H9 (cell line): ENCODE measurements at places on chromosomes 1 and 21. TPM values are rescaled to one million over a fixed set of nuclear protein-coding genes. Genes with fewer than 3 reads are reported as not detected.

The CFHR3 gene
- 0.81 and 1.4 TPM in 2 replicates for total RNA-seq

The FHL3 gene
- total RNA-seq = 32.8 and 34.2 TPM in 2 replicates

DNA sequence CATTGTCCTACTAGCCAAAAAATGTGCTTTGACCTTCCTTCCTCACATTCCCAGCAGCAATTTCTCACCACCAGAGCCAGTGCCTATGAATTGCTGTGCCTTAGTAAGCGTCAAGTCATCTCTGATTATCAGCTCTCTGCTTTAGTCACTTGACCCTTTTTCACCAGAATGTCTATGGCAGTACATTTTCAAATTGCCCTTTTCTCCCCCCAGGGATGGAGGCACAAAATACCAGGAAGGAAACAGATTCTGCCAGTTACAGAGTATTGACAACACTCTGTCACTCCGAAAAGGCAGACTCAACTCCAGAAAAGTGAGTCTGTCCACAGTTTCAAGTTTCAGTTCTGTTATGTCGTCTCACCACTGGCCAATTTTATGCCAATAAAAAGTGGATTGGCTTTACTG, 167.4 kb downstream of the TNFSF18 start:
- DNase-seq = no peak

The SEMA4A gene
- total RNA-seq = 11.1 and 11.8 TPM in 2 replicates

DNA sequence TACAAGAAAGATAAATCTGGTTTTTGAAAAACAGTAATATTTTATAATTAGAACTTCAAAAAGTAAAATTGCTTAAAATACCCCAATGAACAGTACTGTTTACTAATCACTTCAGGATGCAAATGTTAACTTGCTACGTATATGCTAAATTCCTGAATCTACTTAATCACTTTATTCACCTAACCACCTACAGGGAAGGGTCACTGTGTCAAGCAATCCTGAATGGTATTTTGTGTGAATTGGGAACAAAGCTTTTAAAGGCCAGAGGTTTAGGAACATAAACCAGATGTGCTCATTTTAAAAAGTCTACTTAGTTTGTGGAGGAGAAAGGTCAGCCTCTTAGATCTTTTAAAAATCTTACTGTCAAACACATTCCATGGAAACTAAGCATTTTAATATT, 1143.0 kb upstream of the ADGRL2 start:
- no peak for DNase-seq

The AKNAD1 gene
- not detected in 2 replicates for total RNA-seq

DNA sequence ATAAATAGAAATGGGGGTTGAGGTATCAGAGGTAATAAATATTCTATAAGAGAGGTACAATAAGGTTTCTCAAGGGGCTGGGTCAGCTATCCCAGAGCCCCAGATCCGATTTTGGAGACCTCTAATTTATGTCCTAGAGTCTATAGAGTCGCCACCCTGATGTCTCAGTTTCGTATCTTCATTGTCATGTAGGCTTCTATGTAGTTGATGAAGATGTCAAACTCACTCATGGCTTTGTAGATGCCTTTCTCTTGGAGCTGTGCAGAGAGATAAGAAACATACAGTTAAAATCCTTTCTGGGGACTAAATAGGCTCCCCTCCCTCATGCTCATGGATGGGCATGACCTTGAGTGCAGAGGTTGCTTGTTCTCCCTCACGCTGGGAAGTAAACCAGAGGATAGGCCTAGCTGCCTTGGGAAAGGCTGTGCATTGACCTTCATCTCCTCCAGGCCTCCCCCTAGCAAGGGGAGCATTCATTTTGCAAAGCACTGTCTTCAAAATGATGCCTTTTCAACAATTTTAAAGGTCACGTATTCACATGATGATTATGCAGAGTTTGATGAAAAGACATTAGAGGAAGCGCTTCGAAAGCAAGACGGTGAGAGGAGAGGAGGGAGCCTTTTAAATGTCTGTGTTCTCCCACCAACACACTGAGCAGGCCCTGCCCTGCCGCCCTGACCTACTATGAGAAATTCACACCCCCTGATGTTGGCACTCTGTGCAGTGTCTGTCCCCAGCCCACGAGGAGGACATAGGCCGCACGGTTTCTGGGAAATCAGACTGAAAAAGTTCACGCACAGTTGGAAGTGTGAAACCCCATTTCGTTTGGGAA, 1.9 kb upstream of the IL19 start:
- DNase-seq = no peak

DNA sequence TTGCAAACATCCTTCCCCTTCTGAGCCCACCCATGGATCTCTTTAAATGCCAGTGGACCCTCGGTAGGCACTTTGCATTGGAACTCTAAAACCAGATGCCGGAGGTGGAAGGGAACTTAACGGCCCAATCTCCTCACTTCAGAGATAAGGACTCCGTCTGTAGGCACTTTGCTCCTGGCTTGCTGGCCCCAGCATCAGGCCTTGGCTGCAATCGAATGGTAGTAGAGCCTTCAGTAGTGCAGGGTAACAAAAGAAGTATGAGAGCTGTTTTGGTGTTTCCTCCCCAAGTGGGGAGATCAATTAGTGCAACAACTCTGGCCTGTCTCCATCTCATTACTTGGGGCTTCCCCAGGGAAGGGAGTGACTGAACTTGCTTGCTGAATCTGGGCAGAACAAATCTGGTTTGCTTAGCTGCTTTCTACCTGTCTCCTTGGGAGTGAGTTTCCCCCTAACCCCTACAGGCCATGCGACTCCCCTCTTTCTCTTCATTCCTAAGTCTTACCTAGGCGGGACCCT, 70.8 kb downstream of the TENT5C start:
- DNase-seq = no peak

- DNase-seq = no peak
These were observed 4.6 kb downstream of the KRTAP10-12 start for GRCh38 chr21:44701541-44701940.

DNA sequence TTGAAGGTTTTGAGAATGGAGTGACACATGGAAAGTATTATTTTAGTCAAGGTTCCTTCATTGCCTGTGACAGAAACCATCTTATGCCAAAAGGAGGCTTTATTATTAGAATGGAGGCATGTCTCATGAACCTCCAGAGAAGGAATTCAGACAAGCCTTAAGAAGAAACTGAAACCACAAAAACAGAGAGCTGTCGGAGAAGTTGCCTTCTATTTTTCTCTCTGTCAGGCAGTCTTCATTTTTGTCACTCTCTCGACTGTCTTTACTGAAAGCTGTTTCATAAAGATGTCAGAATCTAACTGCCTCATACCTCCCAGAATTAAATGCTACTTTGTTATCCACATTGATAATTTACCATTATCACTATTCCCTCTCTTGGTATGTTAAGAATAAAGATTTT, 434.7 kb upstream of the ADGRL4 start:
- no peak for DNase-seq

- no peak for DNase-seq
These were observed 839.4 kb upstream of the ADAMTS5 start for GRCh38 chr21:27806281-27806680.

- DNase-seq = no peak
These were observed 17.2 kb downstream of the SPOCD1 start for GRCh38 chr1:31798433-31799195.

DNA sequence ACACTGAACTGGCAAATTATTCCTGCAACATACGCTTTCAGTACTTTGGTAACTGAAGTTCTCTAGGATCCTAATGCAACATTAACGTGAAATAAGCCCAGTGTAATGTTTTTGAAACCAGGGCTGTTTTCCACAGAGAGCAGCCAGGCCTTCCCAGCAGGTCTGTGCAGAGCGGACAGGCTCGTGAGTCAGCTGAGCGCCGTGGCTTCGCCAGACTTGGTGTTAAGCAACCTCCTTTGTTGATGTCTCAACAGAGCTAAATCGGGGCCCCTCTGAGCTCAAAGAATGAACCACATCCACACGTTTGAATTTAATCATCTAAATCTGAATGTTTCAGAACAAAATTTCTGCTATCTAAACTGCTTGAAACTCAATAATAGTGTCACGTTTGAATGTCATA, 181.8 kb upstream of the FMN2 start:
- no peak for DNase-seq

DNA sequence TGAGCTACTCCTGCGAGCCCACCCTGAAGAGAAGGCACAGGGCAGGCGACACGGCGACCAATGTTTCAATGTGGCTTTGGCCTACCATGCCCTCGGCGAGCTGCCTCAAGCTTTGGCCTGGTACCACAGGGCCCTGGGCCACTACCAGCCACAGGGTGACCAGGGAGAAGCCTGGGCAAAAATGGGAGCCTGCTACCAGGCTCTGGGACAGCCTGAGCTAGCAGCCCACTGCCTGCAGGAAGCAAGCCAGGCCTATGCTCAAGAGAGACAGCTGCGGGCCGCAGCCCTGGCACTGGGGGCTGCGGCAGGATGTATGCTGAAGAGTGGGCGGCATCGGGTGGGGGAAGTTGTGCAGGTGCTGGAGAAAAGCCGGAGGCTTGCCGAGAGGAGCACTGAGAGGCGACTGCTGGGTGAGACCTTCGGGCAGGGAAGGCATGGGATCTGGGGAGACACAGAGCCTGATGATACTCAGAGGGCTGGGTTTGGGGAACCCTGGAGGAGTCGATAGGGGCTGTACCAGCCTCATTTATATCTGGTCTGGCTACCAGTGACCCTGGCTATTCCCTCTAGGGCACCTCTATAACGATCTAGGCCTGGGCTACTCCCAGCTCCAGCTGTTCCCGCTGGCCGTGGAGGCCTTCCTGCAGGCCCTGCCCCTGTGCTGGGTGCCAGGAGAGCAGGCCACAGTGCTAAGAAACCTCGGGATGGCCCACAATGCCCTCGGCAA, 2.3 kb downstream of the TTC24 start:
- DNase-seq = no peak

The FBXO28 gene
- total RNA-seq = 45.7 and 55.0 TPM in 2 replicates

The USP25 gene
- 35.1 and 36.3 TPM in 2 replicates for total RNA-seq
